Femur (tissue), 1 donor: ENCODE measurements at places on chromosomes 3 and 15.

- DNase-seq, result no peak
Observed at GRCh38 chr15:31558840-31559239, 232.2 kb downstream of the KLF13 start.

DNA sequence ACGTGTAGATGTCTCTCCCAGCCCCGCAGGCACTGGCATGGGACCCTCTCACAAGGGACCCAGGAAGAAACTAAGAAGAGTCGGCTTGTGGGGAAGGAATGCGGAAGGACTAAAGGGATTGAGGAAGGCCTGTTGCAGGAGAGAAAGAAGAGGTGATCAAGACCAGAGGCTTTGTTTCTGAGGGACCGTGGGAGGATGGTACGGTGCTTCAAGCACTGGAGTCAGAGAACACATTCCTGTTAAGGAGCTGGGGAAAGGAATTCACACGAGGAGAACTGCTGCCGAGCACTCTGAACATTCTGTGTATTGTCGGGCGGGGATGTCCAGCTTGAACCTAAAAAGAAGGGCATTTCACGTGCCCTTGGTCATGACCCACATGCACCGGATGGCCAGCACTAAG, 91.4 kb downstream of the TAMM41 start:
- DNase-seq, result no peak

- DNase-seq, result no peak
Observed at GRCh38 chr3:29475854-29476253, 195.0 kb downstream of the RBMS3 start.

- DNase-seq, result peak; percentile 35
Observed at GRCh38 chr3:106130384-106131198, 261.8 kb upstream of the CBLB start.

GRCh38 chr3:124714223-124714853, 15.9 kb upstream of the UMPS start:
- peak; percentile 23 for DNase-seq

DNA sequence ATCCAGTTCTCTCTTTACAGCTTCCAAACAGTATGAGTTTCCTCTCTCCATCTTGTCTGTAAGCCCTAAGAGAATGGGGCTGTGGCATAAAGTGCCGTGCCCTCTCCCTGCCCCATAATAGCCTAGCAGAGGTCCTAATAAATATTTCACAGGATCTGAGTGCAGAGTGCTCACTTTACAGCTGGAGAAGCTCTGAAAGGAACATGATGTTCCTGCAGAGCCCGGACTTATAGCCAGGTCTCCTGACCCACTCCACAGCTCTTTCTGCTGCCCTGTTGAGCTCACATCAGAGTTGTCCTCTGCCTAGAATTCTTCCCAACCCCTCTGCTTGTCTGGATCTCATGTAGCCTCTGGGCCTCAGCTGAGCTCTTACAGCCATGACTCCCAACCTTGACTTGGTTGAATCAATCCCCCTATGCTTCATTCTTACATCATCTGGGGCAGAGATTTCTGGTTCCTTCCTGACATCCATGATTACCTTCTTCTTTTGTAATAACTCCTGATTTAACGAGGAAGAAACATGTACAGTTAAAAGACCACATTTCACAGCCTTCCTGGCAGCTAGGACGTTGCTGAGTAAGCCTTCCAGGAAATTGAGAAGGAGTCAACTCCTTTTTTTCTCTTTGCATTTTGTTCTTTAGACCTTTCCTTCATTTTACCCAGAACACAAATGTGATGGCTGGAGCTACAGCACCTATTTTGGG, 135.3 kb downstream of the RPLP1 start:
- no peak for DNase-seq

- no peak for DNase-seq
Observed at GRCh38 chr15:64180235-64180824, 17.5 kb upstream of the PPIB start.

GRCh38 chr3:71380096-71380495, 203.4 kb downstream of the FOXP1 start:
- DNase-seq, result no peak

DNA sequence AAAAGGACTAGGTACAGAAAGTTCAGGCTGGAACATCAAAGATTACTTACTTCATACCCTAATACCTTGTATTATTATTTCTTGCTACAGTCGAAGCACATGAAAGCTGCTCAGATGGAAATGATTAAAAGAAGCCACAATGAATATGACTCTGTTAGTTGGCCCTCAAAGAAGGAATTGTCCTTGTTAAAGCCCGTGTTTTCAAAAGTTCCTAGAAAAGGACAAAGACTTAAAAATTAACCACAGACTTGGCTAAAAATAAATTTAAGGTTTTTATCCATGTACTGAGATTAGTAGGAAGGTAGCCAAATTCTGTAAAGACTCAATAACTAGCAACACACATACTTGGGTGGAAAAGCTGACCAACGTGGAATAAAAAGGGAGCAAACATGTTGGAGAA, 251.0 kb upstream of the RARB start:
- DNase-seq, result no peak

DNA sequence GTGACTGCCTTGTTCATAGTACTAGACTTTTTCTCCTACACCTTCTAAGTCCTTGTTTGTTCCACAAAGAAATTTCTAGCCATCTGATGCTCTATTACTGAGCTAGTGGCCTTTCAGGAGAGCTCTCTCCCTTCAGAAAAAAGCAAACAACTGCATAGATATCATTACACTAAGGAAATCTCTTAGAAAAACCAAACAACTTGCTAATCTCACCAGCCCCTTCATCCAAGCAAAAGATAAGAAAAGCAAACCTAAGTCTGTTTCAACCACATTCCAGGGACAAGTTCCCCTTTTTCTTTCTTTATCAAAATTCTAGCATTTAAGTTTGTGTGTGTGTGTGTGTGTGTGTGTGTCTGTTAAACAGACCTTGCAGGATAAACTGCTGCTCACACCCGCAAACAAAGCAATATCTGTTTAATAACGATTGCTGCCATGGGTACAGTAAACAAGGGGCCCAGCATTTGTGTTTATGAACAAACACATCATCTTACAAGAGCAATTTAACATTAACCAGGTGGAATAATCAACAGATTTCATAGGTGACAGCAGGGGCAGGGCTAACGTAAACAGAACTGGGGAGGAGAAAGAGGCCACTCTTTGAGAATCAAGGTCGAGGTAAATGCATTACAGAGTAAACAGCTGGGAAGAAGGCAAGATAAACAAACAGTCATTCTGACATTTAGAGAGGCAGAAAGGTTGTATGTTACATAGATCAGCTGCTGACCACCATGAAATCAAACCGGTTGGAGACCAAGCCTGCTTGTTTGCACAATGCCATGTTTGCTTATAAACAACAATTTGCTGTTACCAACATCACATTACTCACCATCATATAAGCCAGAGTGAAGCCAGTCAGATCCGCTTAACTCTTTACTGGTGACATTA, 375.1 kb downstream of the FOXP1 start:
- no peak for DNase-seq

DNA sequence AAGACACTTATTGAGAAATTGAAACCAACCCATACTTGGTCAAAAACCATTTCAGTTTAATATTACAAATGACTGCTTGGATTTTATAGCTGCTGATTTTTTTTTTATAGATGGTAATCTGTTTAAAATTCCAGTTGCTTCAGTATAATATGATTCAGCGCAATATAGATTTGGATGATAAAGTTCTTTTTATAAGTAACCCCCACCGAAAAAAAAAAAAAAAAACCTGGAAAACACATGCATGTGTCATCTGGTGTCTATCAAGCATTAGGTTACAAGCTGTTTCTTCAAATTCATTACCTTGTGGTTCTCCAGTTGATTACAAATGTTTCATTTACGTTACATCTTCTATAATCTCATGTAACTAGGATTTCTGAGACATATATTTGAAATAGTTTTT, 356.6 kb upstream of the ROBO2 start:
- DNase-seq, result no peak

DNA sequence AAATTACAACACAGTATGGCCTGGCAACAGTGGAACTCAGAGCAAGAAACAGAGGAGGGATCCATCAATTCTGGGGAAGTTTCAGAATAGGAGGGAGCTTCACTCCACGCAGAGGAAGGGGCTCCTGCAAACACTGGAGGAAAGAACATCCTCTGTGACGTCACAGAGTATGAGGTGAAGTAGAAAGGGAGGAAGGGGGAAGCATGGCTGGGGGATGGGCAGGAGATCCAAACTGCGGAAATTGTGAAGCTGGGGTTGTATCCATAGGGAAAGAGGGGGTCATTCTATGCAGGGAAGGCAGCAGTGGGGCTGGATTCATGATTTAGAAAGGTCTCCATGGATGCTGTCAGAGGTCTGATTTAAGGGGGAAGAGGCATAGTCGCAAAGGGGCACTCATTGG, 8.3 kb upstream of the SCN10A start:
- DNase-seq, result no peak

- no peak for DNase-seq
Observed at GRCh38 chr15:48143856-48144255, 23.1 kb downstream of the SLC24A5 start.

DNA sequence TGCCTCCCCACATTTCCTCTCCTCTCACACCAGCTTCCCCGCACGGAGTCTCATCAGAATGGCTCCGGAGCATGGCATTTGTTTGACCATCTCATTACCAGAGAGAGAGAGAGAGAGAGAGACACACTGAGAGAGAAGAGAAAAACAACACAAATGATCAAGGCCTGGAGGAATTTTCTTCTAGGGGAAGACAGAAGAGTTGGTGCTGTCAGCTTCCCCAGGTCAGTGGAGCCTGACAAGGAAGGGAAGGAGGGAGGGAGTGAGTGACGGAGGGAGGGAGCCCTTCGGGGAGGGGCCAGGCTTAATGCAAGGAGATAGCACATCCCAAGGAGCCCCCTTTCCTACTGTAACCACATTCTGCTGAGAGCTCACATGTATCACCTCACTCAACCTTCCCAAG, 9.1 kb downstream of the ST8SIA2 start:
- no peak for DNase-seq

- DNase-seq, result no peak
Observed at GRCh38 chr3:25304916-25305315, 123.1 kb upstream of the RARB start.

GRCh38 chr15:77503764-77504163, 83.1 kb downstream of the HMG20A start:
- no peak for DNase-seq

DNA sequence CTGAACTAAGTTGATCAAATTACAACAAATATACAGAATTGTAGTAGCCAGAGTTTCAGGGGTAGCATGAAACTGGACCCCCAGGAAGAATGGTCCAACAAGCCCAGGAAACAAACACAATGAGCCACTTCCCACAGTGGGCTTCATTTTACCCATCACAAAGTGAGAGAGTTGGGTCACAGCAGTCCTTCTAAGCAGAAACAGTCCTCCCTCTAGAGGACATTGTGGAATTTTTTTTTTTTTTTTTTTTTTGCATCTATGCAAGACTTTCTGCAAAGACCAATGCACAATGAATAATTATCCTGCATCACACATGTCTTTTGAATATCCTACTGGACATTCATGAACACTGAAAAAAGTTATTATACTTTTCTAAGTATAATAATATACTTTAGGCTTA, 73.8 kb upstream of the ATP13A5 start:
- no peak for DNase-seq

- no peak for DNase-seq
Observed at GRCh38 chr3:130933801-130934345, 40.0 kb downstream of the ATP2C1 start.

GRCh38 chr3:76500746-76501275, 539.1 kb upstream of the ROBO2 start:
- DNase-seq, result no peak

- no peak for DNase-seq
Observed at GRCh38 chr3:137108699-137109440, 151.1 kb downstream of the IL20RB start.

- DNase-seq, result no peak
Observed at GRCh38 chr3:60657972-60658371, 593.3 kb downstream of the FHIT start.

DNA sequence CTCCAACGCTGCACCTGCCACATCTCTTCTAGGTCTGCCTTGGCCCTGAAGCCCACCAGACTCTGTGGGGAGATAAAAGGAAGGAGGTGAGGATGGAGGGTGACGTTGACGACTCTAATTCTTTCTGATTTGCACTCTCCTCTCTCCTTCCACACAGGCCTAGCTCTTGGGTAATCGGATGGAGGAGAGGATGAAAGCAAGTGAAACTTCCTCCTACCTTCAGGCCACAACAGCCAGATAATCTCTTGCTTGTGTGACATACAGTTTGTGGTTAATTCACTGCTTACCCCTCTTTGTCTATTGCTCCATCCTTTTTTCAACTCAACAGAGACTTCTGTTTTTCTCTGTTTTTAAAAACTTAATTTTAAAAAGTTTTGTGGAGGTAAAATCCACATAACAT, 208.1 kb downstream of the SV2B start:
- no peak for DNase-seq

GRCh38 chr3:18389108-18389733, 35.9 kb downstream of the SATB1 start:
- no peak for DNase-seq

DNA sequence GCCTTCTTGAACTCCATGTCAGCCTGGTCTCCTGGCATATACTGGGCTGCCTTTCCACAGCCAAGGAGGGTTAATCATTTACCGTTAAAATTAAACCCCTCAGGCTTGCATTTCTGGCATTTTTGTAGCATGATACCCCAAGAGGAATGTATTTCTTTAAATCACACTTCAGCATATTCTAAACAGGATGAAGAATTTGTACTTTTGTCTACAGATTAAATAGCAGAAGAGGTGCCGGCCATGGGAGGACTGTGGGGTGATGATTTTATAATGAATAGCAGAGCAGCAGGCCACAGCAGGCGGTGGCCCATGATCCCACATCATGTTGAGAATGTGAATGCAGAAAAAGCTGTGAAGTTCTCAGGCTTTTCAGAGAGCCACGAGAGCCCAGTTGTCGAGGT, 90.2 kb downstream of the ARNT2 start:
- no peak for DNase-seq

- DNase-seq, result no peak
Observed at GRCh38 chr3:126932188-126932931, 50.6 kb upstream of the PLXNA1 start.
